Vagina (tissue), 2 donors: ENCODE measurements at places on chromosomes 3 and 15. TPM values are rescaled to one million over a fixed set of nuclear protein-coding genes. Genes with fewer than 3 reads are reported as not detected.

DNA sequence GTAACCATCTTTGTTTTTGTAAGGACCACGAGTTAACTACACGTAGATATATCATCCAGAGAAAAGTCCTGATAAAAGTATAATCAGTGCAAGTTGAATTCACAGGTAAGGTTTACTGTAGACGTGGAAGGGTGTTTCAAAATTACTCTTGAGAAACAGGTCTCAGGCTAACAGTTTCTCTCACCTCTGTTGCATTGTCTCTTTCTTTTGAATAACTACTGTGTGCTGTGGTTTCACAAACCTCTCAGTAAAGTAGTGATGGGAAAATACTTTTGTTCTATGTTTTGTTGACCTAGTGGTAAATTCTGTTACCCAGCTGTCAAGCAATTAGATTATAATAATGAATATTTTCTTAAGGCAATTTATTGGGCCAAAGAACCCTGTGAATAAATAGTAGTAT lies 75.2 kb downstream of the RBMS3 start:
- H3K4me3 ChIP-seq = no peak overlapping the region
- H3K4me1 ChIP-seq = peaks cover 5% of the 10 kb centered on the region
- H3K27ac ChIP-seq = no peak overlapping the region
- H3K27me3 ChIP-seq = no peaks in the 10 kb centered on the region

DNA sequence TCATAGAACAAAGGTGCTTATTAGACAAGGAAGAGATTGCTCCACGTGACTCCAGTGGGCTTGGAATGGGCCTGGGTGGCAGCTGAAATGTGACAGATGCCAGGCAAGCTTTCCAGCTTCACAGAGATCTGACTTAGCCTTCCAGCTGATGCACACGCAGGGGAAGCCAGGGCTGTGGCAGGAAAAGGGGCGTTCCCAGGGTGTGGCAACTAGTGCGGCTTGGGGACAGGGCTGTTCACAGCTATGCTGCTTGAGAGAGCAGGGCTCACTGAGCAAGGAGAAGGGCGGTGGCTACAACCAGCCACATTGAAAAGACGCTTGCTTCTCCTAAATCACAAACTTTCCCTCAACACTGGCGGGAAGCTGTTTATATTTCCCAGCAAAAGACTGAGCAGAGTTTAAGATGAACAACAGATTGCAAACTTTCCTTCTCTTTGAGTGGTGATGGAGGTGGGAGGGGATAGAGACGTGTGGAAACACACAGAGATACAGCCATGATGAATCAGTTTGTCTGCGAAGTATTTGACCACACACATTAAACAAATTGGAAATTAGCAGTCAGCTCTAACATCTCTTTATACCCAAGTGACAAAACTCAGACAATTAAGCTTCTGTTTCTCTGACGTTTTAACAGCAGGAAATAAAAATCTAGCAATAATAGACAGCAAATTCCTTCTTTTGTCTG lies 127.5 kb downstream of the BDH1 start:
- H3K4me1 ChIP-seq = peaks cover 28% of the 10 kb centered on the region
- H3K27ac ChIP-seq = peak overlapping the region; percentile 37
- no peaks in the 10 kb centered on the region for H3K27me3 ChIP-seq
- no peak overlapping the region for H3K4me3 ChIP-seq
- DNase-seq = no peak

The MEX3B gene
- total RNA-seq = 5.2 TPM

- no peak for DNase-seq
- no peak overlapping the region for H3K4me3 ChIP-seq
- H3K27ac ChIP-seq = no peak overlapping the region
- H3K4me1 ChIP-seq = peaks cover 8% of the 10 kb centered on the region
Measured at GRCh38 chr3:65888196-65888595, 150.5 kb downstream of the MAGI1 start.

DNA sequence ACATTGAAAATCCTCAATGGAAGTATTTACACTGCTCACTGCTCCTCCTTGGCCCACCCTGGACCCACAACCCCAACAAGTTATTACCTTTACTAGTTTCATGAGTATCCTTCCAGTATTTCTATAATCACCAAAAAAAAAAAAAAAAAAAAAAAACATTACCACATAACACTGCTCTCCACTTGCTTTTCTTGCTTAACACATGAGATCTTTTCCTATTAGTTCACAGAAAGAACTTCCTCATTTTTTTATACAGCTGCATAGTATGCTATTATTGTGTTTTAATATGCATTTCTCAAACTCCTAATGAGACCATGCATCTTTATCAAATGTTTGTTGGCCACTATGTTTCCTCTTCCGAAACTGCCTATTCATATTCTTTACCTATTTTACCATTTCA lies 14.6 kb downstream of the GABPB1 start:
- no peak for DNase-seq
- no peak overlapping the region for H3K4me3 ChIP-seq

The PLA2G4D gene
- 26.5 TPM for total RNA-seq

The ANKUB1 gene
- not detected for total RNA-seq

The ADGRG7 gene
- total RNA-seq = not detected

DNA sequence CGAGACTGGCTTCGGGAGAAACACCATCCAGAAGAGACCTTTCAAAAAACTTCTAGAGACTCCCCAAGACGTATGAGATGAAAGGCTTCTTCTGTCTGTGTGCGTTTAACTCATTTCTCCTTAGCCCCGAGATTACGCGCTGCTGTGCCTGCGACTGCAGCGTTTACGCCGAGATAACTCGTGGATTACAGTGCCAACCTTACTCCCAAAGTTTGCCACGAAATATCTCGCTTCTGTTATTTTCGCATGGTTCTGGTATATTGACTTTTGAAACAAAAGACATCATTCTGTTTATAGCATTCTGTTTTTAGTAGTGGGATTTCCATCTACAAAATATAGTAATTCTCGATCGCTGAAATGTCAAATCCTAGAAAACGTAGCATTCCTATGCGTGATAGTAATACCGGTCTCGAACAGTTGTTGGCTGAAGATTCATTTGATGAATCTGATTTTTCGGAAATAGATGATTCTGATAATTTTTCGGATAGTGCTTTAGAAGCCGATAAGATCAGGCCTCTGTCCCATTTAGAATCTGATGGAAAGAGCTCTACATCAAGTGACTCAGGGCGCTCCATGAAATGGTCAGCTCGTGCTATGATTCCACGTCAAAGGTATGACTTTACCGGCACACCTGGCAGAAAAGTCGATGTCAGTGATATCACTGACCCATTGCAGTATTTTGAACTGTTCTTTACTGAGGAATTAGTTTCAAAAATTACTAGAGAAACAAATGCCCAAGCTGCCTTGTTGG lies 467 bp downstream of the PGBD4 start:
- DNase-seq = no peak
- peak overlapping the region; percentile 98 for H3K4me3 ChIP-seq
- H3K4me1 ChIP-seq = peaks cover 27% of the 10 kb centered on the region

The C3orf80 gene
- total RNA-seq = not detected

The GP9 gene
- not detected for total RNA-seq

DNA sequence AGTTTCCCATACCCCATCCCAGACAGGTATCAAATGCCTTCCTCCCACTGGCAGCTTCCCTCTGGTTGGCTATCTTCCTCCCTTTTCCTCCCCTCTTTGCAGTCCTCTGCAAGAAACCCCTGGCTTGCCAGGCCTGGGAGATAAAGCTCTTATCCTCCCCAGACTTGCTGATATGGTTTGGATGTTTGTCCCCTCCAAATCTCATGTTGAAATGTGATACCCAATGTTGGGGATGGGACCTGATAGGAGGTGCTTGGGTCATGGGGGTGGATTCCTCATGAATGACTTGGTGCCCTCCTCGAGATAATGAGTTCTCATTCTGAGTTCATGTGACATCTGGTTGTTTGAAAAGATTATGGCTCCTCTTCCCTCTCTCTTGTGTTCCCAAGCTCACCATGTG lies 32.2 kb upstream of the SNRK start:
- H3K27me3 ChIP-seq = no peaks in the 10 kb centered on the region
- no peak for DNase-seq
- H3K27ac ChIP-seq = no peak overlapping the region
- no peak overlapping the region for H3K4me3 ChIP-seq
- H3K4me1 ChIP-seq = no peaks in the 10 kb centered on the region
- H3K36me3 ChIP-seq = no peaks in the 10 kb centered on the region

DNA sequence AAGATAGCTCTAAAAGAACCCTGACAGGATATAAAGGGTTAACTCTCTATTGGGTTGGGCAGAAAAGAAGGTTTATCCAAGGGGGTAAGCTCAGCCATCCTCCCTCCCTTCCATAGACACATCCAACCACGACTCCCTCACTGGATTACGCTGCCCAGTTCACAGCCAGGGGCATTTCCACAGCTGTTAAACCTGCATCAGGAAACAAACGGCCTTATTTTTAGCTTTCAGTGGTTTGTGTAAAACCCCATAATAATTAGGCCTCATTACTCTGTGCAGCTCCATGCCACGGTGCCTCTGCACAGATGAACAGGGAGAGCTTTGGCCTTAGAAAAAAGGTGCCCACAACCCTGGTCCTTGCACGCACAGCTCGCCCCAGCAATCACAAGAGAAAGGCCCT lies 110.6 kb downstream of the GABRB3 start:
- no peaks in the 10 kb centered on the region for H3K36me3 ChIP-seq
- no peak for DNase-seq
- H3K27ac ChIP-seq = no peak overlapping the region
- no peaks in the 10 kb centered on the region for H3K4me1 ChIP-seq
- H3K27me3 ChIP-seq = no peaks in the 10 kb centered on the region

The ZCWPW2 gene
- 3.7 TPM for total RNA-seq

The PTPRG gene
- total RNA-seq = 47.6 TPM
